ENCODE measurements at places on chromosomes 2 and 18.

DNA sequence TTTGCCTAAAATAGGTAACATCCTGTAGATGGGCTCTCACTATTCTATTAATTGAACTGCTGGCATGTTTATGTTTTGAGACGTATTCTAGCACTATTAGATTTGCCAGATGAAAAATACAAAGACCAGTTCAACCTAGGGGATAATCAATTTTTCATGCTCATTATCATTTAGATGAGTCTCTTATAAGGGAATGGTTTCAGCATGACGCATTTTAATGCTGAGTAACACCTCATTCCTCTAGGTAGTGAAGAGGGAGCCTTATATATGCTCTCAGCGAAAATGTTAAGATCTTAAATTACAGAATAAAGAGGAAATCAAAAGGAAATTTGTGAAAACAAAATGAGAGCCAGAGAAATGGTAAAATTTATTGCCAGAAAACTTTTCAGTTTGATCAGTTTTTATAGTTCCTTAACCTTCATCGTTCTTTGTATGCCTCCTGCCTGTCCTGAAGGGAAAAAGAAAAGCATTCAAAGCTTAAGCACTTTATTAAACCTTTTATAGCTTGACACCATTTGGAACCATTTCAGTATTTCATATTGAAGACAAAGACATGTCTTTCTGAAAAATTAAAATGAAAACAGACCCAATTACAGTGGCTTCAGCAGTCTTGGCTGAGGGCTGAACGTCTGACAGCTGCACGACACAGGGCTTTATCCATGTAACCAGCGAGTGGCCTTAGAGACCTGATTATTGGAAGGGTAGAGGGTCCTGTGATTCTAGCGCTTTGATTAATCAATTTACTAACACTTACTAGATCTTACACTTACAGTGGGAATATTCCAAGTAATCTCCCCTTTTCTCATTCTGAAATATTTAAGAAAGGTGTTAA, 112.8 kb downstream of the ADCYAP1 start:
- peak; percentile 27 for DNase-seq

DNA sequence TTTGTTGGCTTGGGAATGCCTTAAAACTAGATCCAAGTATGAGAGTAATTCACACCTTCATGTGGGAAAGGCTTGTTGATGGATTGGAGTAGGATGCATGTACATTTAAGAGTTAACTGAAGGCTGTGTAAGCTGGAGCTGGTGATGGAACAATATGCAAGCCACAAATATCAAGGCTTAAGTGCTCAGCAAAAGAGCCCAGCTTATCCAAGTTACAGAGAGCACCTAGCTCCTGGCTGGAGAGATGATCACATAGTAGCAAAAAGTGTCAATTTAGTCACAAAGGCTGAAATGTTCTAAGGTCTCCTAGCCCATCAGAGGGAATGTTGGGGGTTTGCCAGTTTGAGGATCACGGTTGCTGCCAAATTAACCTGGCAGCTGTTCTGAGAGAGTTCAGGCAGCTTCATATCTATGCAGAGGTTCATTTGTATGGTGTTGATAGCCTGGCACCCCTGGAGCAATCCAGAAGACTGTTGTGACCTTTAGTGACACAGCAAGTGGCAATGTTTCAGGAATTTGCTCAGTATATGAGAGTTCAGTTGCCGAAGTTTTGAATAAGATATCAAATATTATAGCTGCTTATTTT, 228.2 kb downstream of the DOK6 start:
- no peak for DNase-seq

- DNase-seq: no peak
These were observed 566 bp upstream of the POLI start for GRCh38 chr18:54268751-54269150.

- no peak for DNase-seq
These were observed 31.2 kb upstream of the NPC1 start for GRCh38 chr18:23617412-23618014.

GRCh38 chr2:177392373-177393202, at the start of gene AGPS:
Gene AGPS (plus strand): TSS chr2:177392773. CDS start chr2:177392790, 17 bp downstream.
- peak; percentile 88 for DNase-seq

DNA sequence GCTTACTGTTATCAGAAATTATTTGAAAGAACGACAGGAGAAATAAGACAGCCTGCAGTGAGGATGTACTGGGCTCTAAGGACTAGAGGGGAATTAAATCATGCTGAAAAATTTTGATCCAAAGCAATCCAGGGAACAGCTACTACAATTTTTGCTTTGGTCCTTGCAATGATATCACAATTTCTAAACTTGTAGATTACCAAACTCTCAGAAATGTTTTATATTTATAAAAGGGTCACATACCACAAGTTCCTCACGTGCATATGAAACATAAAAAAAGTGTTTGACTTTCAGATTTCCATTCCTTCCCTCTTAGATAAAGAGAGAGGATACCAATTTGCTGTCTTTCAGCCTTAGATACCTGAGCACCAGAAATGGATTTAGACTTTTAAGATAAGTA, 261.2 kb downstream of the STK39 start:
- DNase-seq: no peak

- DNase-seq: no peak
These were observed 116.0 kb downstream of the COPS8 start for GRCh38 chr2:237201461-237202287.

Measured in glutamatergic neuron (in vitro differentiated cells).